ENCODE measurements at places on chromosomes 4 and X. TPM values are rescaled to one million over a fixed set of nuclear protein-coding genes. Genes with fewer than 3 reads are reported as not detected.
A peak's percentile ranks its signal among the peaks of the same experiment; 100 is the strongest.

The CNKSR2 gene
- 0.78 TPM for polyA plus RNA-seq

The FAM9B gene
- polyA plus RNA-seq = 0.20 TPM

The THAP9 gene
- 1.5 TPM for polyA plus RNA-seq

The CD38 gene
- 33.4 TPM for polyA plus RNA-seq

- peak overlapping the region; percentile 80 for H3K4me3 ChIP-seq
- peaks cover 25% of the 10 kb centered on the region for H3K4me1 ChIP-seq
- H3K36me3 ChIP-seq = no peaks in the 10 kb centered on the region
- no peak for DNase-seq
- peak overlapping the region; percentile 71 for H3K27ac ChIP-seq
Measured at GRCh38 chrX:154429711-154430110, 1.2 kb downstream of the ATP6AP1 start.

- peaks cover 34% of the 10 kb centered on the region for H3K4me1 ChIP-seq
- H3K27me3 ChIP-seq = peaks cover 9% of the 10 kb centered on the region
- H3K36me3 ChIP-seq = no peaks in the 10 kb centered on the region
Measured at GRCh38 chr4:25863347-25863784, 578 bp upstream of the SEL1L3 start.

DNA sequence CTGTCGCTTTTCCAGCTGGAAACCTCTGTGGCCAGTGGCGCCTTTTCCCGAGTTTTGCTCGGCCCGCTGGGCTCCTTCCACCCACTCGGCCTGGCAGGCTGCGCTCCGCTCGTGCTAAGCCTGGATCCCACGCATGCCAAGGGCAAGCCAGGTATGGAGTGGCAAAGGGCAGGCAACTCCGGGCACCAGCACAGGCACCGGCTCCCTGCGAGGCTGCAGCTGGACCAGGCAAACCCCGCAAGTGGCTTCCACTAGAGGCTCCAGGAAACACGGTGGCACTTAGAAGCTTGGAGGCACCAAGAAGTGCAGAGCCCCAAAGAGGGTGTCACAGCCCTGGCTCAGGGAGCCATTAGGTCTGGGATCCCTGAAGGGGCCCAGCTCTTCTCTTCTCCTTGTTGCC, 59.5 kb downstream of the PPA2 start:
- H3K4me1 ChIP-seq = peaks cover 7% of the 10 kb centered on the region
- H3K36me3 ChIP-seq = peaks cover 6% of the 10 kb centered on the region
- H3K27me3 ChIP-seq = no peaks in the 10 kb centered on the region
- no peak overlapping the region for H3K27ac ChIP-seq
- no peak overlapping the region for H3K4me3 ChIP-seq

DNA sequence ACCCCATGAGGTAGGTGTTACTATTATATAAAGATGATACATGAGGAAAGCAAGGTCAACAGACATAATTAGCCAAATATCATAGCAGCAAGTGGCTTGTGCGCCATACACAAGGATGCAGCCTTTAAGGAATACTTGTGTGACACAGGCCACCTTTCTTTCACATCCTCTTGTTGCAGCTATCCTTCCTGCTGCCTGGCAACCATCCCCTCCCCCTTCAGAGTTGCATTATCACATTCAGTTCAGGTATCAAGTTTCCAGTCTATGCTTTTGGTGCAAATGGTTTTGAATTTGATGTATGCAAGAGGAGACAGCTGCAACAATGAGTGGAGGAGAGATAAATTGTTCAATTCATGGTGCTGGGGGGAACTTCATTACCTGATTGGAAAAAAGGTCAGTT, 6.4 kb downstream of the ZCCHC18 start:
- H3K4me1 ChIP-seq = peaks cover 21% of the 10 kb centered on the region
- H3K4me3 ChIP-seq = no peak overlapping the region

- no peak overlapping the region for H3K4me3 ChIP-seq
- H3K27ac ChIP-seq = no peak overlapping the region
- DNase-seq = no peak
- H3K4me1 ChIP-seq = no peaks in the 10 kb centered on the region
Measured at GRCh38 chr4:65635051-65635821, 35.1 kb downstream of the EPHA5 start.
